ENCODE measurements at places on chromosomes 7 and 10.

DNA sequence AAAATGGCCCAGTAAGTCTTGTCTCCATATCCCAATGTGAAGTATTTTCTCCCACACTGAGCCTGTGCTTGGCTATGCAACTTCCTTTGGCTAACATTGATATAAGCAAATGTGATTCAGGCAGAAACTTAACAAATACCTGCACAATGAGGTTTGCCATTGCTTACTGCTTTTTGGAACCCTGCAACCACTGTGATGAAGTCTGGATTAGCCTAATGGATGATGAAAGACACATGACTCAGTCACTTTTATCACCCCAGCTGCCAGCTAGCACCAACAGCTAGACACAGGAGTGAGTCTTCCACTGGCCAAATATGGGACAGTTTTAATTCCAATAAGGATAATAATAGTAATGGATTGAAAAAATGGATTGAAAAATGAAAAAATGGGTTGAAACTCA, 854.5 kb downstream of the GRM8 start:
- DNase-seq, result no peak

DNA sequence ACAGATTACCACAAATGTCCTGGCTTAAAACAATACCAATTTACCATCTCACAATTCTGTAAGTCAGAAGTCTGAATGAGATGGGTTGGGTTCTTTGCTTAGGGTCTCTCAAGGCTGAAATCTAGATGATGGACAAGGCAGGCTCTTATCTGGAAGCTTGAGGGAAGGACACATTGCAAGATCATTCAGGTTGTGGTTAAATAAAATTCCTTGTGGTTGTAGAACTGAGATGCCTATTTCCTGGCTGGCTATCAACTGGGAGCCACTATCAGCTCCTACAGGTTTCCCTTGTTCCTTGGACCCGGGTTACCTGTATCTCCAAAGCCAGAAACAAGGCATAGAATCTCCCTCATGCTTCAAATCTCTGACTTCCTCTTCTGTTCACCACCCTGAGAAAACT, 148.4 kb downstream of the MDFIC start:
- DNase-seq, result no peak

DNA sequence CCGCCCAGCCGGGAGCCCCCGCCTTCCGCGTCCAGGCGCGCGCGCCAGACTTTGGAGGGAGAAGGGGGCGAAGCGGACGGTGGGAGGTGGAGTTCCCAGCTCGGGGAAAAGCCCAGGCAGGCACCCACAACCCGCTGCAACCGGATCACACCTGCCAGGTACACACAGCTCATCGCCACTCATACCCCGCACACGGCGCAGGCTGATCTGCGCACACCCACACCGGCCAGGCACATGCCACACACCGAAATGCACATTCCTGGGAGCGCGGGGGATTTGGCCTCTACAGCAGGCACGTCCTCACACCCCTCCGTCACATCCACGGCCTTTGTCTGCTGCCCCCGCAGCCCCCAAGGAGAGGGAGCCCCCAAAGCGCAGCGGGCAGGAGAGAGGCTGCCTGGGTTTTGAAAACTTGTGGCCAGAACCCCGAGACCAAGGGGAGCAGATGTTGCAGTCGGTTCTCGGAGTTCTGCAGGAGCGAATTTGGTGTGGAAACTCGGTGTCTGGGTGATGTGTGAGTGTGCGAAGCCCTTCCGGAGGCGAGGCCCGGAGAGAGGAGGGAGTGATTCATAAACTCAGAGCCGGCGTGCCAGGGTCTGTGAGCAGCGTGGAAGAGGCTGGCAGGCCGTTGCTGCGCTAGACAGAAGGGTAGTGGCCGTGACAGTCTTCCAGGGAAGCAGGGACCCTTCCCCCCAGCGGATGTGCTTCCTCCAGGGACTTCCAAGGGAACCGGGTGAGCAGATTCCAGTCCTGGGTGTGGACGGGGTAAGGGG, 734 bp downstream of the CHST3 start:
- peak; percentile 87 for DNase-seq

GRCh38 chr10:16392531-16393069, 44.2 kb upstream of the PTER start:
- no peak for DNase-seq

GRCh38 chr10:99325281-99325680, 3.9 kb upstream of the CNNM1 start:
- DNase-seq, result no peak

DNA sequence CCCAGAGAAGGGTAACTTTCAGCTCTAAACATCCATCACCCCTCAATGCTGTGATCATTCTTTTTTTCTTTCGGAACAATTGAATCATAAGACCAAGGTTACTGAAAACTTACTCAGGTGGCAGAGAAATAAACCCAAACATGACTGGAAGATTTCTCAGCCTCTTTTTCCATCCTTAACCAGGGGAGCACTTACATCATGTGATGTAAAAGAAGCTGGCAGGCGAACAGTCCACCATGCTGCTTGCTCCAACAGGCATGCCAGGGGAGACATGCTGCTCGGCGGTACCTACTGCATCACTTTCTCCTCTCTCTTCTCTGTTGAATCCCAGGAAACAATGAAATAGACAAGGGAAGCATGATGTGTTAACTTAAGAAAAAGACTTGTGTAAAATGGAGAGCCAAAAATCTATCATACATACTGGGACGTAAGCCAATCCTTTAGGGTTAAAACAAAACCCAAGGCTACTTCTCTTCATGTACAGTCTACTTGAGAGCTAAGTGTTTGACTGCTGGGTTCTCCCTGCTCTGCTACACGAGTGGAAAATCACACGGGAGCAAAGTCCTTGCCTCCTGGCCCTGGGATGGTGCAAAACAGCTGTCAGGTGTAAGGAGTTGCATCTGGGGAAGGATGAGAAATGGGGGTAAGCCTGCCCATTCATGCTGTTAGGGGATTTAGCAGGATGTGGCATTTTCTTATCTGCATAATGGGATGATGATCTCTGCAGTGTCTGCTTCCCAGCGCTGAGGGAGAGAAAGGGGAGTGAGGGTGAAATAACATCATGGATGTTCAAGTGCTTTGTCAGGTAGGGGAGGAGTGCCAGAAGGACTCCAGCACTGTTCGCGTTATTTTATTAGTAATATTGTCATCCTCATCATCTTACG, 64.3 kb upstream of the ZNF438 start:
- no peak for DNase-seq

DNA sequence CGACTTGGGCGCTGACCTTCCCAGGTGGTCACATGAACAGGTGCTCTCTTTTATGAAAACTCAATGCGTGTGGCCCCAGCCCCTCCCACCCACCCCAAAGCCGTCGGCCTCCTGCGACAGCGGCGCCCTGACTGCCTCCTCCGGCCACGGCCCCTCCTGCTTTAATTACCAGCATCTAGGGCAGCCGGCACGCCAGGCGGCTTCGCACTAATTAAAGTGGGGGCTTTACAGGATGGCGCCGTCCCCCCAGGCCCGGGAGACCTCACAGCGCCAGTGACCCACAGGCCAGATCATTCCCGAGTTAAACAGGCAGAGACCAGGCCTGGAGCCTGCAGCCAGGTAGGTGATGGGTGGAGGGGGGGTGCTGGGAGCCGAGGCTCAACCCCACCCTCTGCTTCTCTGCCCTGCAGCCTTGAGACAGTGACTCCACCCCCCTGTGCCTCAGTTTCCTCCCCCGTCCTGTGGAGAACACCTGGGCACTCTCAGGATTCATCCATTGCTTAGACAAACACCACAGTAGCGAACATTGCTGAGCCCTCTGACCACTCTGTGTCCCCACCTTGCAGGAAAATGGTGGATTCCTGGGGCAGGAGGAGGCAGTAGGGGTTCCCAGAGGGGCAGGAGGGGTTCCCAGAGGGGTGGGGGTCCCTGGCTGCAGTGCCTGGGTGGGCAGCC, 100.8 kb downstream of the MICALL2 start:
- no peak for DNase-seq

DNA sequence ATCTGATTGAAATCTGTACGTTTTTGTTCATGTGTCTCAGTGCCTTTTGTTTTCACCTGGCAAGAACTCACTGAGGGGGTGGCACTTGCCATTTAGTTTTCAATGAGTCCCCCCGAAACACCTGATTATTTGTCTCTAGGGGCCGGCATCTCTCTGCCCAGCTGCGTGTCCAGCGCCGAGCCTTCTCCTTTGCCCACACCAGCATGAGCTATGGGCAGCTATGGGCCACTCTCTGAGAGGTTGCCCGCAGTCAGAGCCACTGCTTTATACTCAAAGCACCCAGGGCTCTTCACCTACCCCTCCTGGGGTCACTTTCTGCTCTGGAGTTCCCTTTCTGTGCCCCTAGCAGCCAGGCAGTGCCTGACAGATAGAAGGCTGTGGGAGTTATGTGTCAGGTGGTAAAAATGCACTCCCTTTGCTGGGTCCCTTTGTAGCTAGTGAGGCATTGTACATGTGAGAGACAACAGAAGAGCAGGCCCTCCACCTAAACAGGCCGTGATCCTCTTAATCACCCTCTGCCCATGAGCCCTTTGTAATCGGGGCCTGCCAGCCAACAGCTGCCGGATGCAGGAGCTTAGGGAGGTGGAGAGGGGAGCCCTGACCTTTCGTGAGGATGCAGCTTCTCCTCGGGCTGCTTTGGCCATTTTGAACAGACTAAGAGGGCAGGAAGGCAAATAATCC, 133.1 kb upstream of the NPS start:
- DNase-seq, result no peak
